GM18507 (cell line): ENCODE measurements at places on chromosomes 7 and 10.

GRCh38 chr10:125159932-125160855, at the start of gene CTBP2:
Gene CTBP2 (minus strand): TSS chr10:125160563.
- no peak for DNase-seq

- DNase-seq = no peak
Measured at GRCh38 chr10:21510241-21511094, 15.0 kb downstream of the SKIDA1 start.

DNA sequence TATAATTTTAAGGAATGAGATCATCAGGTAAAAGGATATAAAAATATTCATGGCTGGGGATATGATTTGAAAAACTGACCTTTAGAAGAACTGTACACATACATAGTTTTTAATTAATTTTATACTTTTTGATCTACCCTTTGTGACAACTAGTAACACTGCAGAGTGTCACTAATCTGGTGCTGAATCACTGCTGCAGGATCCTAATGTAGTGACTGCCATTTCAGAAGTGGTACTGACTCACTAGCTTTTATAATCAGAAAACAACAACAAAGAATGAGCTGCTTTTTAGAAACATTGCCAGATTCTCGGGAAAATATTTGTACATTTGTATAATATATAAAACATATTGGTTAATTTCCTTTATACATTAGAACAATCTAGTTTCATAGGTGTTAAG, 110.4 kb downstream of the HIPK2 start:
- DNase-seq = no peak

DNA sequence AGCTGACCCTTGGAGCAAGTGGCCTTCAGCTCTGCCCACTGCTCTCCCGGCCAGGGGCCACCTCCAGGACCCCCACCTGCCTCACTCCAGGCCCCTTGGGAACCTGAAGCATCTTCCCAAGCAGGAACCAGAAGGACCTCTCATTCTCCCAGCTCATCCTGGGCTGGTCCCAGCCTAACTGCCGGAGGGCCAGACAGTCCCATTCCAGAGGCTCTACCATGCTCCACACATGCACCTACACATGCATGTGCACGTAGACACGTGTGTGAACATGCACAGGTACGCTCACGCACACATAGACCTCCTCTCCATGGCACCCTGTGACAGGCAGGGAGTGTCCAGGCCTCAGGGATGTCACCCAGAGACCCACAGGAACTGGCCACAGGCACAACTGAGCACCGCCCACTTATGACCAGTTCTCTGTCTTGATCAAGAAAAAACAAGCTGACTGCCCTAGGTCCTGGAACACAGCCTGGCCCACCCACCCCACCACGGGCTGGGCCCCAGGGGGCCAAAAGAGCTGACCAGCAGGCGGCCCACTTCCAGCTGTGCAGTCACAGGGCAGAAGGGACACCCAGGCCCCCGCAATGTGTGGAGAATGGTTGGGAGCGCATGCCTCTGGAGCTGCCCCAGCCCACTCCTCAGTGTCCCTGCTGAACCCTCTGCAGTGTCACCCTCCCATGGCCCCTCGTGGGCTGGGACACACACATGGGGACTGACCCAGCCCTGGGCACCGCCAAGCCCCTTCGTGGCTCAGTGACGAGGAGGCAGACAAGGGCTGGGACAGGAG, 43.4 kb downstream of the CAMK2B start:
- DNase-seq = no peak
